NK-92 treated with Interleukin-12 subunit alpha and Interleukin-12 subunit beta, amount 100 ng/mL, for 24 hours (cell line): ENCODE measurements at places on chromosomes 2 and 18.

DNA sequence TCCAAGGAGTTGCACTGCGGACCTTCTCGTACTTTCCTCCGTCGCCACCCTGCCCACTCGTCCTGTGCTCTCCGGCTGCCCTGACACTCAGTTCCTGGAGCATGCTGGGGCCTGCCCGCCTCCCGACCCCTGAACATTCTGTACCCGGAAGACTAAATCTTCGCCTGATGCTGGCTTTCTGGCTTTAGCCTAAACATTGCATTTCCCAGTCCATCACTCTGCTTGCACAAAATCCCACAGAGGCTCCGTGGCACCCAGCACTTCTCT, 550 bp upstream of the SFXN5 start:
- no peak for DNase-seq

- DNase-seq = no peak
Measured at GRCh38 chr2:64350996-64351395, 103.0 kb upstream of the LGALSL start.

GRCh38 chr2:241985986-241986329, 116.4 kb downstream of the RTP5 start:
- no peak for DNase-seq

- no peak for DNase-seq
Measured at GRCh38 chr2:36287363-36288275, 68.0 kb upstream of the CRIM1 start.

- DNase-seq = no peak
Measured at GRCh38 chr18:68660354-68661183, 54.3 kb downstream of the TMX3 start.

DNA sequence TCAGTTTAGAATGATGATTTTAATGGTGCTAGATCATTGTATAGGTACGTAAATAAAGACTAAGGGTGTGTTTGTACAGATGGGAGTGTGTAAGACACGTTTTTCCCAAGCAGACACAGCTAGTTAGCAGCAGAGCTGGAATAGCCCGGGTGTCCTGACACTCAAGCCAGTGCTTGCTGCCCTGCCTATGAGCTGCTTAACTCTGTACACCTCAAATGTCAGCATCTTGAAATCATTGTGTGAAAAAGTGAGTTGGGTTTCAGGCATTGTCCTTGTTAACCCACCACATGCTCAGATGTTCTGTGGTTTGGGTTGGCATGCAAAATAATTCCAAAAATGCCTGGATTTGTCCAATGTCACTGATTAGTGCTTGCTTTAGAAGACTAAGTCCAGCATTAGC, 13.0 kb upstream of the TET3 start:
- no peak for DNase-seq
